Glutamatergic neuron (in vitro differentiated cells): ENCODE measurements at places on chromosomes 7 and 10.
A peak's percentile ranks its signal among the peaks of the same experiment; 100 is the strongest.

DNA sequence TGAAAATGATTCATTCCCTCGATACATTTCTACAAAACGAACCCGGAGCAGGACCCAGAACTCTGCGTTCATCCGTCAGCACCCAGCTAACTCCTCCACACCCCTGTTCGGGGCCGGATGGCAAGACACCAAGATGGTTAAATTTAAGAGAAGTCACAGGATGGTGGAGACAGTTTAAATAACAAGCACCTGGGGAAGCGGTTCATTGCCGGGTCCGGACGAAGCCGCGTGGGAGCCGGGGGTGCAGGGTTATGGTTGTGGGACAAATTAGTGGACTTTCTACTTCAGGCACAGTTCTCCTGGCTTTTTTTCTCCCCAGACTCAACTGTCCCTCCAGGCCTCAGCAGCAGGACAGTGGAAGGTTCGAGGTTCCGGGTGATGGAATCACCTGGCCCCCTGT, 45.4 kb downstream of the ASB13 start:
- H3K4me3 ChIP-seq = no peak overlapping the region
- no peak for DNase-seq
- H3K27me3 ChIP-seq = peaks cover 4% of the 10 kb centered on the region
- H3K4me1 ChIP-seq = peaks cover 17% of the 10 kb centered on the region
- H3K36me3 ChIP-seq = peaks cover 4% of the 10 kb centered on the region

DNA sequence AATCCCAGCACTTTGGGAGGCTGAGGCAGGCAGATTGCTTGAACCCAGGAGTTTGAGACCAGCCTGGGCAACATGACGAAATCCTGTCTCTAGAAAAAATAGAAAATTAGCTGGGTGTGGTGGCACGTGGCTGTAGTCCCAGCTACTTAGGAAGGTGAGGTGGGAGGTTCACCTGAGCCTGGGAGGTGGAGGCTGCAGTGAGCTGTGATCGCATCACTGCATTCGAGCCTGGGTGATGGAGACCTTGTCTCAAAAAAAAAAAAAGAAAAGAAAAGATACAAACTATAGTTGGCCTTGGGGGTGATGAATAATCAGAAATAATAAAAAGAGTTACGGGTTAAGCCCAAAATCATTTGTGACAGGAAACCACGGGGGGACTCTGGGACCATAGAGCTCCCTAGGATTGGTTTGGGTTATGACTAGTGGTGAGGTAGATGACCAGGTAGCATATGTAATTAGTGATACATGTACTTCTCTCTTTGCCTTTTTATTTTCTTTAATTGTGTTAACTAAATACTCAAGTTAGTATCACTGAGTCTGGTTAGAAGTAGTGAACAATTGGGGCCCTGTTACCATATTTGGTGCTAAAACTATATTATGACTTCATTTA, 10.4 kb upstream of the ASCC1 start:
- DNase-seq = no peak
- H3K27ac ChIP-seq = no peak overlapping the region
- no peak overlapping the region for H3K4me3 ChIP-seq
- no peaks in the 10 kb centered on the region for H3K27me3 ChIP-seq

- H3K4me3 ChIP-seq = peak overlapping the region; percentile 71
- H3K27me3 ChIP-seq = peaks cover 42% of the 10 kb centered on the region
- H3K4me1 ChIP-seq = peaks cover 4% of the 10 kb centered on the region
- H3K27ac ChIP-seq = peak overlapping the region; percentile 25
- DNase-seq = no peak
These were observed 1.4 kb downstream of the PTF1A start for GRCh38 chr10:23193435-23194074.

DNA sequence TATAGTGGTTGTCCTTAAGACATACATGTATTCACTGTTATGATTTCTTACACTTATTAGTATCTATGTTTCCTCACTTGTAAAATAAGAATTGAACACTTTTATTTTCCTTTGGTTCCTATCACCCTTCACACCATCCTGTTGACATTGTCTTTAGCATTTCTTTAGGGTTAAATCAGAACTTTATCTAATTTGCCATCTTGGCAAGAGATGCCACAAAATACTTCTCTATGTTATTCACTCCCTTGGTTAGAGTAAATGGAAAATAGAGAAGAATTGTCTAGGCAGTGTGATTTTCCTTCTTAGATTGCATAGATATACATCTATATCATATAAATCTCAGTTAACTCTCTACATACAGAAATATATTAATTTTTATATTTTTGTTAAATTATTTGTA, 204.7 kb downstream of the SEMA3D start:
- H3K27ac ChIP-seq = no peak overlapping the region
- H3K36me3 ChIP-seq = no peaks in the 10 kb centered on the region
- no peaks in the 10 kb centered on the region for H3K4me1 ChIP-seq
- H3K4me3 ChIP-seq = no peak overlapping the region
- peaks cover 1% of the 10 kb centered on the region for H3K27me3 ChIP-seq

GRCh38 chr10:101563007-101563406, 25.1 kb downstream of the POLL start:
- H3K27me3 ChIP-seq = peaks cover 17% of the 10 kb centered on the region
- no peak overlapping the region for H3K4me3 ChIP-seq
- peaks cover 5% of the 10 kb centered on the region for H3K4me1 ChIP-seq

DNA sequence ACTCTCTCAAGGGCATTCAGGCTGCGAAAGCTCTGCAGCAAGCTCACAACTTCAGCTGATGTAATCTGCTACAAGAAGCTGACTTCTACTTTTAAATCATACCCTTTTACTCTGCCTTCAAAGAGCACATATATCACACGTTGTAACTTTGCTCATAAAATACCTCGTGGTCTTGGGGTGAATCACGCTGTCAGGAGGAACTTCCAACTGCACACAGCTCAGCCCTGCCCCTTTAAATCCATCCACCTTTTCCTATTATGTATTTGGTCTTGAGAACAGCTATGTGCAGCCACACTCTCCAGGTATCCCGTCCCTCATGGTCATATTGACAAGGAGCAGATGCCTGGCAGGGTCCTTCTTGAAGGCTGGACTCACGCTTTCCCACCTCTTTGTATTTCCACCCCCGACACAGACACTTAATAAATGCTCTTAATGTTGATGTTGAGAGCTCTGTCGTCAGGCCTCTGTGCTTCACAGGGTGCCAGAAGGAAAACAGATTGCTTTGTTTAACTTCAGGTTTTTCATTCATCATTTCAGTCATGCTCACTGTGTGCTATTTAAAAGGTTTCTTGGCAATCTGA, 47.6 kb downstream of the ICA1 start:
- no peak for DNase-seq
- H3K27me3 ChIP-seq = peaks cover 2% of the 10 kb centered on the region
- peaks cover 47% of the 10 kb centered on the region for H3K4me1 ChIP-seq
- H3K4me3 ChIP-seq = peak overlapping the region; percentile 73
